ENCODE measurements at places on chromosomes 12 and 14.

DNA sequence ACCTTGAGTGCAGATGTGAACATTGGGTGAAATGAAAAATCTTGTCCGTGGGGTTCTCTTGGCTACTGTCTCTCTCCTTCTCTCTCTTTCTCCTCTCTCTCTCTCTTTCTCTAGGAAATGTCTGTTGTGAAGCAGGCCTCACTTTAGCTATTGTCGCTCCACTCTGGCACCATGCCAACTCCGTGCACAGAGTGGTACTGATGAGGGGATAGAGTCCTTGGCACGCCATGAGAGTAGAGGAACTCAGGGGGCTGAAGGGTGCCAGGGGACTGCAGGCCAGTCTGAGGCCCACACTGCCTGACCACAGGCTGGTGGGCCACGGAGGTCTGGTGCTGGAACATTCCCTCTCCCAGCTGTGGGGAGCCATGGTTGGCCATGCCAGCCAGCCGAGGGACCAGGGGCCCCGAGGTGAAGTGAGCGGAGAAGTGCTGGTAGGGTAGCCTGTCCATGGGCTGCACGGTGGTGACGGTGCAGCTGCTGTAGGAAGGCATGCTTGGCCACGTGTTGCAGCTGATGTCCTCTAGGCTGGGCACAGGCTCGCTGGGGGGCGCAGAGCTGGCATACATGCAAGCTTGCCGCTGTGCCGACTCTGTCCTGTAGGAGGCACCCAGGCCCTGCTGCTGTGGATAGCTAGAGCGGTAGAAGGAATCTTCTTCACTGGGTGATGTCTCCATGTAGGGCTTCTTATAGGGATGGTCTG lies 50.4 kb downstream of the TBX5 start:
- no peak for DNase-seq

DNA sequence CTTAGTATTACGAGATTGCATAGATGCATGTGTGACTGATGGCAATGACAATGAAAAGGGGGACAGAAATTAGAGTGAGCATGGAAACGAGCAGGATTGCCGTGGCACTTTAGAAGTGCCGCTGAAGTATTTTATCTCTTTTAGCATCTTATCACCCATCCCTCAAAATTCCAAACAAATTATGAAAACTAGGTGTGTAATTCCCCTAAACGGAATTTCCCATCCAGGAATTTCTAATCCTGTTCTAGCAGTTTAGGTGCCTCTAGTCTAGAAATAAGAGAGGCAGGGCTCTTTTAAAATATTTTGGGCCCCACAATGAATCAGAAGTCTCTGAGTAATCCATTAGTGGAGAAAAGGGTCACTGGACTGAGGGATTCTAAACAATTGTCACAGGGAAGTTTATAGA lies 947 bp downstream of the TMEM52B start:
- no peak for DNase-seq

GRCh38 chr14:69260861-69261564 lies 1.1 kb downstream of the GALNT16 start:
- DNase-seq = peak; percentile 38

- DNase-seq = no peak
Observed at GRCh38 chr12:96906498-96906848, 584 bp upstream of the NEDD1 start.

DNA sequence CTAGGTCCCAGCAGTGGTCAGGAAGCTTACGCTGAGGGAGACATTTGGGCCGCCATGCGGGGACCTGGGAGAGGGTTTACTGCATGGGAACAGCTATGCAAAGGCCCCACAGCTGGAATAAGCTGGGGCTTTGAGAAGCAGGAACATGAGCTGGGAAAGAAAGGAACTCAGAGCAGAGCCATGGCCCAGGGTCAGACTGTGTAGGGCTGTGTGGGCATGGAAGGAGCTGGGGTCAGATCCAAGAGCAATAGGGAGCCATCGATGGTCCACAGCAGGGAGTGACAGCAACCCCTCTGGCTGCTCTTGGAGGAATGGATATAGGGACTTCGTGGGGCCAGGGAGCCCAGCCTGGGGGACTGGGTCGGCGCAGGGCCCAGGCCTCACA lies 151.6 kb downstream of the ADGRD1 start:
- DNase-seq = no peak

GRCh38 chr12:80778005-80778541 lies 61.4 kb downstream of the MYF5 start:
- peak; percentile 25 for DNase-seq

GRCh38 chr12:118187751-118188435 lies 52.0 kb downstream of the PEBP1 start:
- peak; percentile 59 for DNase-seq

DNA sequence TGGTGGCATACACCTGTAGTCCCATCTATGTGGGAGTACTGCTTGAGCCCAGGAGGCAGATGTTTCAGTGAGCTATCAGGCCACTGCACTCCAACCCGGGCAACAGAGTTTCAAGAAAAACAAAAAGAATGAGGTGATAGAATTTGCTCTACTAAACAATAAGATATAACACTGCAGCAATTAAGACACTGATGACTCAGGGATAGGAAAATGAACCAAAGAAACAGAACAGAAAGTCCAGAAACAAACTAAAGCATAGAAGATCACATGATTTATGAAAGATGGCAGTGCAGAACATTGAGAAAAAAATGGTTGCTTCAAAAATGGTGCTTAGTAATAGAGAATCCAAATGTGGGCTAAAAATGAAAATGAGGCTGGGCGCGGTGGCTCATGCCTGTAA lies 65.2 kb upstream of the AP4S1 start:
- no peak for DNase-seq

GRCh38 chr12:66453844-66454243 lies 151.6 kb downstream of the HELB start:
- DNase-seq = no peak

GRCh38 chr12:115710104-115710564 lies 567.4 kb downstream of the MED13L start:
- no peak for DNase-seq

GRCh38 chr14:102223682-102224081 lies 81.3 kb downstream of the MOK start:
- no peak for DNase-seq

- no peak for DNase-seq
Observed at GRCh38 chr12:129486931-129487330, 416.9 kb downstream of the TMEM132D start.

- no peak for DNase-seq
Observed at GRCh38 chr12:110090266-110091135, 33.7 kb upstream of the IFT81 start.

DNA sequence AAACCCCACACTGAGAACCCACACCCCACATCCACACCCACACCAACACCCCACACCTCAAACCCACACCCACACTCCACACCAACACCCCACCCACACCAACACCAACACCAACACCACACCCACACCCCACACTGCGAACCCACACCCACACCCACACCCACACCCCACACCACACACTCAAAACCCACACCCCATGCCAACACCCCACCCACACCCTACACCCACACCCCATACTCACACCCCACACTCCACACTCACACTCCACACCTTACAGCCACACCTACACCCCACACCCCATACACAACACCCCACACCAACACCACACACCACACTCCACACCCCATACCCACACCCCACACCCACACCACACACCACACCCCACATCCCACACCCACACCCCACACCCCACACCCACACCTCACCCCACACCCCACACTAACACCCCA lies 38.0 kb downstream of the TMEM120B start:
- no peak for DNase-seq

GRCh38 chr12:67789266-67789665 lies 140.7 kb downstream of the DYRK2 start:
- no peak for DNase-seq

DNA sequence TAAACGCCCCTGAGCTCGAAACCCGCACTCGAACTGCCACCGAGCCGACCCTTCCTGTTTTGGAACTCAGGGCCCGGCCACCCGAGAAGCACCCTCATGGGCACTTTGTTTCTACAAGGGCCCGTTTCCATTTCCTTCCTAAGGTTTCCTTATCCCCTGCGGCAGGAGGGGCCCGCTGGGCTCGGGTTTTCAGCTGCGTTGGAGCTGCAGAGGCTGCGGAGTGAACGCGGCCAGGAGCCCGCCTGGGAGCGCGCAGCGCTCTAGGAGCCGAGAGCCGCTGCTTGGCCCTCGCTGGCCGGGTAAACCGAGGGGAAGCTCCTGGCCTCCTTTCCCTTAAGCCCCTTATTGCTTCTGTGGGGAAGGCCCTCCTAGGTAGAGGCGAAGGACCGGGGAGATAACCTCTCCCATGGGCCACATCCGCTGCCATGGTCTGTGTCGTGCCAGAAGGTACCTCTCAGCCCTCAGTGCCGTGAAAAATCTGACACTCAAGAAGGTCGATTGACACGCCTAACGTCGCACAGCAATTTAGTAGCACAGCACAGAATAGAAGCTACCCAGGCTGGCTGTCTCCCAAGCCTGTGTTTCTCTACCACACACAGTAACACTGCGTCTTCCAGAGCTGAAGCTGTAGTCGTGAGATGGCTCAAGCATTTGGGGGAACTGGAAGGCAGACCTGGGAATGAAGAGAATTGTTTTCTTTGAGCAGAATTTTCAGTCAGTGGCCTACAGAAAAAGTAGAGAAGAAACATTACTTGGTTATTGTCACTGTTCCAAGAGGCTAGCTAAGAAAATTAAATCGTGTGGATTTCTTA lies 12.9 kb upstream of the CALM1 start:
- DNase-seq = peak; percentile 82

- no peak for DNase-seq
Observed at GRCh38 chr14:94550041-94550440, 11.2 kb upstream of the SERPINA4 start.

DNA sequence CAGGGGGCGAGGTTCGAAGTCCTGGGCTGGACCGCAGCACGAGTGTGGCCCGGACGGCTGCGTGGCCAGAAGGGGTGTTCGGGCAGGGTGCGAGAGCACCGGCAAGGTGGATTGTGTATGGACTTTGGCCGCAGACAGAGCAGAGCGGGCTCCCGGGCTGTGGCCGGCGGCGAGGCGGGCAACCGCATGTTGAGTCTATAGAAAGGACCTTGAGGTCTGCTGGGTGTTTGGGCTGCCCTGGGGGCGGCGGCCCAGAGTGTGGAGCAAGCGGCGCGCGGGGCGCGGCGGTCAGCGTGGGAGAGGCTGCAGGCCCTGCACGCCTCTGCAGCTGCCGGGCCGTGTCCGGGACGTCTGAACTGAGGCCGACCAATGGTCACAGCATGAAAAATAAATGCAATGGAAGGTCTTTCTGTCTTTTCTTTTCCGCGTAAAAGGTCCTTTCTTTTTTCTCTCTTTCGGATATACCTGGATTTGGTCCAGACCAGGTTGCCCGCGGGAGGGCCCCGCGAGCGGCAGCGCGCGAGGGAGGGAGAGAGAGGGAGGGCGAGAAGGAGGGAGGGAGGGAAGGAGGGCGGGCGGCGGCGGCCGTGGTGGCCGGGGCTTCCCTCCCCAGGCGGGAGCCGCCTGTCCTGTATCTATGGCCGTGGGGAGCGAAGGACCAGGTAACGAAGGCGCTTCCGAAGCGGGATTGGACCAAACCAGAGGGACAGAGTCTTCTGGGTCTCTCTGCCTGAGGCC lies 5.5 kb upstream of the HOXC9 start:
- no peak for DNase-seq

DNA sequence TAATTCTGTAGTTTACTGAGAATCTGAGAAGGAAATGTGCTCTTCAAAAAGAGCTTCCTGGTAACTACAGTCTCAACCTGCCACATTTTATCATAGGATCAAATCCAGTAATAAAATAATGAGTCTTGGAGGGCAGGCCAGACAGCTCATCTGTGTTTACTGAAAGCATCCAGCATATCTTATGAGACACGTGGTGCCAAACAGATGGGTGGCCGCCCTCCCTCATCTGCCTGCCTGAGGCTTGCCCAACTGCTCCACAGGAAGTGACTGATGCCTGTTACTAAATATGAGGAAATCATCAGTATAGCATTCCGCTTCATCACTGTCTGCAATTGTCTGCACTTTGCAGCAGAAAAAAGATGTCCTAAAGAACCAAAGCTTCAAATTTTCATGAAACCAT lies 13.5 kb downstream of the DHRS7 start:
- peak; percentile 93 for DNase-seq

Data from G401 (cell line).